Gastroesophageal sphincter (tissue), 4 donors: ENCODE measurements at places on chromosomes 3 and 15. TPM values are rescaled to one million over a fixed set of nuclear protein-coding genes. Genes with fewer than 3 reads are reported as not detected.

DNA sequence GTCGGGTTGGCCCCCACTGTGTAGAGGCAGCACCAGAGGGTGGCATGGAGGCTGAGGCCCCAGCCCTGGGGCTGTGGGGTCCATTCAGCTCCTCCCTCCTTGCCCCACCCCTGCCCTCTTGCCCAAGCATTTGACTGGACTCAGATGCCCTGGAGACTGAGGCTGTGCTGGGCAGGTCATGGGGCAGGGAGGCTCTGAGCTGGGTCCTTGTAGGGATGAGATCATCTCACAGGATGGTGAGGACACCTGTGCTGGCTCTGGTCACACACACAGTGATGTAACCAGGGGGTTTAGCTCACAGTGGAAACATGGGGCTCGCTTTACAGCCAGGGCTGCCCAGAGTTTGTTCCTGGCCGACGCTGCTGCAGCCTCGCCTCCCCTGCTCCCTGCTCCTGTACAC lies 17.8 kb downstream of the ALPK3 start:
- no peak for ATAC-seq

- no peak for ATAC-seq
Measured at GRCh38 chr3:46393011-46393410, 13.9 kb downstream of the CCR5AS start.

- ATAC-seq, result peak; percentile 39
Measured at GRCh38 chr15:93974804-93975481, 256.4 kb upstream of the MCTP2 start.

GRCh38 chr15:94877833-94878232 lies 646.5 kb downstream of the MCTP2 start:
- no peak for ATAC-seq

DNA sequence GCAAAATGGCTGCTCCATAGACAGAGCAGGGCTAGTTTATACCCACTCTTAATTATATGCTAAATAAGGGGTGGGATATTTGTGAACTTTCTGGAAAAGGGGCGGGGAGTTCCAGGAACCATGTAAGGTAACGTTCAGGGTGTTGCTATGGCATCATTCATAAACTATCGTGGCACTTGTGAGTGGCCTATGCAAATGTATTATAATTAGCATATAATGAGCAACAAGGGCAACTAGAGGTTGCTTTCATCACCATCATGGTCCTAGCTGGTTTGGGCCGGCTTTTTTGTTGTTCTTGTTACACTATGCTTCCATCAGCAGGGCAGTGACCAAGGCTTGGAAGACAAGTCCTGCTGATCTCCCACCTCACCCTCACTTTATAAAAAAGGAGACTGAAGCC lies 43.2 kb upstream of the FGD5 start:
- ATAC-seq, result no peak

DNA sequence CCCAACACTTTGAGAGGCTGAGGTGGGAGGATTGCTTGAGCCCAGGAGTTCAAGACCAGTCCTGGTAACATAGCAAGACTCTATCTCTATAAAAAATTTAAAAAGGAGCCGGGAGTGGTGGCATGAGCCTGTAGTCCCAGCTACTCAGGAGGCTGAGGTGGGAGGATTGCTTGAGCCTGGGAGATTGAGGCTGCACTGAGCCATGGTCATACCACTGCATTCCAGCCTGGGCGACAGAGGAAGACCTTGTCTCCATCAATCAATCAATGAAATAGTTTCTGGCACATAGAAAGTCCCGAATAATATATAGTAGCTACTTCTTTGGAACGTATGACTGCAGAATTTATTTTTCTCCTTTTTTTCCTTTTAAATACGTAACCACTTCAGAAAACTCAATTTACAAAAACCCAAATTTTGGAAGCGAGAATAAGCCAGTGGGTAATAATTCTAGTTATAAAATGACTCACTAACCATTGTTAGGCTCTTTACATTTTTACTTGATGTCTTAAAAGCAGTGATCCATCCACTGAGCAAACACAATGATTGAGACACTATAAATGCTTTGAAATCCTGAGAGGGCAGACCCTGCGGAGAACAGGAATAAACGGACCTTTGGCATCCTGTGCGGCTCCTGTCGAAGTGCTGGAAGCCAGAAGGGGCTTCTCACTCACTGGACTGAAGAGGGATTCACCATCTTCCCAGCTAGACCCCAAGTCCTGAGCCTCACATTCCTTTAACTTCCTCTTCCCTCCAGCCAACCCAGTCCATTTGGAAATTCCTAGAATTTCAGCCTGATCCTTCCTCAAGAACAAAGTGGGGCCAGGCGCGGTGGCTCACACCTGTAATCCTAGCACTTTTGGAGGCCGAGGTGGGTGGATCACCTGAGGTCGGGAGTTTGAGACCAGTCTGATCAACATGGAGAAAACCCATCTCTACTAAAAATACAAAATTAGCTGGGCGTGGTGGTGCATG lies 68.4 kb upstream of the MFGE8 start:
- no peak for ATAC-seq

- ATAC-seq, result no peak
Measured at GRCh38 chr15:78889000-78889399, 16.3 kb downstream of the MORF4L1 start.

- peak; percentile 46 for ATAC-seq
Measured at GRCh38 chr15:28885630-28886430, at the start of gene APBA2. Gene APBA2, plus strand, starts transcription at chr15:28885974. Its CDS starts 167,911 bp downstream, at chr15:29053885.

DNA sequence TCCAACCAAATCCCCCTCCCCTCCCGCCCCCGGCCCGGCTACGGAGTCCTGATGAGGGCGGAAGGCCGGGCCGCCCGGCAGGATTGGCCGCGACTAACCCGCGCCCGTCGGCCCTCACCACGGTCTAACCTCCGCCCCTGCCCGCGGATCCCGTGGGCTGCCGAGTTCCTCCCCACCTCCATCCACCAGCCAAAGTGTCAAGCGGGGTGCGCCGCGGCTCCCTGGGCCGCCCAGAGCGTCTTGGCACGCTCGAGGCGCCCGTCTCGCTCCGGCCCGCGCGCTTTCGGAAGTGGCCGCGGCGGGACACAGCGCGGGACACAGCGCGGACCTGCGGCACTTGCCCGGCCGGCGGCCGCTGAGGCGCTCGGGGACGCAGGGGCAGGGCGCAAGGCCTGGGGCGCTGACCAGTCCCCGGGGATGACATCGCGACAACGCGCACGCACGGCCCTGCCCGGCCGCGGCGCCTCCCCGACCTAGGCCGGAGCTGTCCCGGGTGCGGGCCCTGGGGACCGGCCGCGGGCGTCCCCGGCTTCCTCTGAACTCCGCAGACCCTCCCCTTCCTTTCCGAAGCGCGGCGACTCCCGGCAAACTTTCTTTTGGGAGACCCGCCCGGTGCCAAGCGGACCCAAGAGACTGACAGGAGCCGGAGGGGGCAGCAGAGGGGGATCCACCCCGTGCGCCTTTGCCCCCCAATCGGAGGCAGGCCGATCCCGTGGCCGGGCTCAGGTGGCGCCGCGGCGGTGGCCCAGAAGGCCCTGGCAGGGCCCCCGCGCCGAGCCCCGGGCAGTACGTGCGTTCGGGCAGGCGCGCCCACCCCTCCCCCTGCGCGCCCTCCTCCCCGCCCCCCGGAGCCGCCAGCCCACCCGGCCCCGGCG lies 112.8 kb upstream of the ICE2 start:
- peak; percentile 56 for ATAC-seq

DNA sequence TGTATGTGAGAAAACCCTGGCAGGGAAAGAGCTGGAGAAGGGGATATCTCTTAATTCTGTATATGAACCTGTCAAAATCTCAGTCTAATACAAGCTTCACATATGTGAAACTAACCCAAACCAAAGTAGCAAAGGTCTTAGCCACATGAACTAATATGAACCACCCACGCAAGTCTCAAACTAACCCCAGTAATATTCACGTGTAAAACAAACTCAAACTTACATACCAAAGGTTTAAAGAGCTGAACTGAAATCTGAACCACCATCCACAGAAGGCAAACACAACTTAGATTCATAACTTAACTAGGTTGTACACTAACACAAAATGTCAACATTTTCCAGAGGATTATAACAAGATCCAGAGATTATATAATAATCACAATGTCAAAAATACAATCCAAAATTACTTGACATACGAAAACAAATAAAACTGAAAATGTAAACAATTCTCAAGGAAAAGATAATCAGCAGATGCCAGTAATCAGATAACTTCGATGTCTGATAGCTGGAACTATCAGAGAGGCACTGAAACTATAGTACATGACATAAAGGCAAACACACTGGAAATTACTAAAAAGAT lies 64.1 kb downstream of the VPS13C start:
- no peak for ATAC-seq

DNA sequence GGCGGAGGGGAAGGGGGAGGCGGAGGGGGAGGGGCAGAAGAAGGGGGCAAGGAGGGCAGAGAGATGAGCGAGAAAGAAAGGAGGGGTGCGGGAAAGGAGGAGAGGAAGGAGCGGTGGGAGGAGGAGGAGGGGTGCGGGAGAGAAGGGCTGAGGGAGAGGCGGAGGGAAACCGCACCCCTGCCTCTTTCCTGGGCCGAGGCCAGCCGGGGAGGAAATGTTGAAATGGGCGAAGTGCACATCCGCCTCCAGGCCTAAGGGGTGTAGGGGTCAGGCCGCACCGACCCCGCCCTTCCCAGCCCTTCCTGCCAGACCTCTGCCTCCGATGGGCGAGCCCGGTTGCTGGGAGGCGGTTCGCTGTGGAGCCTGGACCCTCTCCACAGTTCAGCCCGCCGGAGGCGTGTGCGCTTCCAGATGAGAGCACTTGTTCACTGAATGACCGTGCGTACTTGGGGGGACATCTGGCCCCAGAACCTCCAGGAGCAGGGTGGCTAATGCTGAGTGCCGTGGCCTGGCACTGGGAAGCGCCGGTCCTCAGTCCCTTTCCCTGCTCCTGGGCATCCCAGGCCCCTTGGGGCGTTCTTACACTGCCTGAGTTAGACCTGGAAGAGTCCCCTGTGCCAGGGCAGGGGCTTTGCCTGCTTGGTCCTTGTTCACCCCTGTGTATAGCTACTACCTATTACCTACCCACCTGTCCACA lies 110.3 kb upstream of the KLF13 start:
- ATAC-seq, result peak; percentile 87

DNA sequence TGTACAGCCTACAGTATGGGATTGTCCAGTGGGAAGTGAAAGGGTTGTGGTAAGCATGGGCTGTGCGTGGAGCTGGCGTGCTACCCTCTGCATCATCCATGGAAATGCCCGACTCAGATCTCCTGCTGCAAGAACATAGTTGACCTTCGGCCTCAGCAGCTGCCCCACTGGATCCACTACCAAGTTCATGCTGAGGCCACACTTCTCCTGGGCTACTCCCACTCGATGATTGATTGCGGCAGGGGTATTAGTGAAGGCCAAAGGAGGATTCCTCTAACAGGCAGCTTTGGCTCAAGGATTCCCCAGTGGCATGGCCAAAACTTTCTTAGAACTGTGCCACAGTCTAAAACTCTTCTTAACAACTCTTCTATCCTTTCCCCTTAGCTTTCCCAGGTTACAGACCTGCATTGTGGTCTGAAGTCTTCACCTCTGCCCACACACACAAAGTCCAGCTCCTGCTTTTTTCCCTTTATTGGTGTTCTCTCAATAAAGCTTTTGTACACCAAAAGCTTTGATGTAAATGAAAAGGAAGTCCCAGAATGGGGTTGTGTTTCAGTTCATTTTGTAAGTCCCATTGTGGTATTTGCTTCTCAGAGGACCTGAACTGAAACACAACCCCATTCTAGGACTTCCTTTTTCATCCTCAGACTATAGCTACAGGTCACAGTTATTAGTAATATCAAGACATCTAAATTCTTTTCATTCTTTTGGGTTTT lies 4.9 kb upstream of the TBC1D5 start:
- no peak for ATAC-seq

GRCh38 chr3:169286992-169287391 lies 376.5 kb downstream of the MECOM start:
- ATAC-seq, result no peak

DNA sequence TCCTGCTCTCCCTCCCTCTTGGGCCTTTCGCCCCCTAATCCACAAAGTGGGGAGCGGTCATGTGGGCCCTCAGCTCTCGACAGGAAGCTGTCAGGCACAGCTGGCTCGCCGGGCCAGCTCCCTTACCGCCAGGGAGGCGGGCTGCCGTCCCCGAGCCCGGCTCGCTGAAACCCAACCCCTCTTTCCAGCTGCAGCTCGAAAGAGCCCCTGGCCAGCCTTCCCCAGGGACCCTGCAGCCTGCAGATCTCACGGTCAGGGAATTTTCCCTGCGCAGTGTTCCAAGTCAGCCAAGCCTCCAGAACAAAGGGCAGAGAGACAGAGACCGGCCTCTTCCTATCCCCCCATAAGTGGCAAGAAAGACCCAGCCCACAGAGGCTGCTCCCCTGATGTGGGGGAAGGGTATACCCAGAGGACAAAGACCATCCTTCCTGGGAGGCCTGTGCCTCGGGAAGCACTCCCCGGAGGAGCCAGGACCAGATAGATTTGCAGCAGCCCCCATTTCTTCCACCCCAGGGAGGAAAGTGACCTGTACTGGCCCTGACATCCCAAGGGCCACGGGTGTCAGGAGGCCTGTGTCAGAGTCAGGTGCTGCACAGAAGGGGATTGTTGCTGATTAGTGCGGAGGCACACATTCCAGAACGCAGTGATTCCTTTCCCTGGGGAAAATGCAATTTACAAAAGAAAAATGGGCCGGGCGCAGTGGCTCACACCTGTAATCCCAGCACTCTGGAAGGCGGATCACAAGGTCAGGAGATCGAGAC lies 32.6 kb downstream of the MAGEF1 start:
- no peak for ATAC-seq

DNA sequence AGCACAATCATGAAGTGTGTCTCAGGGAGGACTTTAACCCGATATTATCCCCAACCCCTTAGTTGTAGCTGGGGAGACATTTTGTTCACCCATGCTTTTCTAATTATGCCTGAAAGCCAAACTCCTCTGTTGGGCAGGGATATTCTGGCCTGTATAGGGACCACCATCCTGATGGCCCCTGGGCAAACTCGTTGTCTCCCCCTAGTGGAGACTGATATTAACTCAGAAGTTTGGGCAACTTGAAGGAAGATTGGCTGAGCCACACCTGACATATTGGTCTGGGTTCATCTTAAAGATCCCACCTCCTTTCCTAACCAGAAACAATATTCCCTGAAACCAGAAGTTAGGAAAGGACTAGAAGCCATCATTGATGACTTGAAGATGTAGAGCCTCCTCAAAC lies 42.3 kb downstream of the TM4SF18 start:
- no peak for ATAC-seq

GRCh38 chr3:72295962-72296450 lies 511.1 kb upstream of the PROK2 start:
- ATAC-seq, result no peak

GRCh38 chr15:57883701-57884100 lies 177.2 kb downstream of the POLR2M start:
- ATAC-seq, result no peak

- ATAC-seq, result no peak
Measured at GRCh38 chr15:72671525-72671924, 14.5 kb downstream of the HIGD2B start.

DNA sequence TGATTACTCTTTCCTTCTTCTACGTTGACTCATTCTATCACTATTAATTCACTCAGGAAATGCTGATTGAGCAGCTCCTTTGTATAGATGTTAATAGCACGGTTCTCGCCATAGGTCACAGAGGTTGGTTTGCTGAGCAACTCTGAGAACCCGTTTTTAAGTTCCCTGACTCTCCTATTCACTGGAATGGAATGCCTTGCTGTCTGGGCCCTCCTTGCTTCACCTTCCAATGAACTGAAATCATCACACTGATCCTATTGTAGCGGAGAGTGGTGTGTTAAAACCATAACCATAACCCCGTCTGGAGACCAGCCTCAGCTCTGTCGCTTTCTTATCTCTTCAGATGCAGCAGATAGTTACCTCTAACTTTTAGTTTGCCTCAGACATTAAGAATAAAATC lies 323.6 kb downstream of the GABRB3 start:
- no peak for ATAC-seq

The LRRC34 gene
- 7.1 TPM for total RNA-seq

The FOXL2 gene
- not detected for total RNA-seq

The ZNF639 gene
- total RNA-seq, result 60.6 TPM

The EPHB3 gene
- total RNA-seq, result 10.6 TPM

The FAM107A gene
- total RNA-seq, result 92.3 TPM

The GOLGA6L4 gene
- 1.4 TPM for total RNA-seq

The KLF15 gene
- 92.6 TPM for total RNA-seq
